ENCODE measurements at places on chromosomes 11 and 22.

- no peak for DNase-seq
Observed at GRCh38 chr22:44272401-44272771, 40.4 kb downstream of the SHISAL1 start.

GRCh38 chr22:48849963-48850657 lies 977.6 kb downstream of the BRD1 start:
- no peak for DNase-seq

DNA sequence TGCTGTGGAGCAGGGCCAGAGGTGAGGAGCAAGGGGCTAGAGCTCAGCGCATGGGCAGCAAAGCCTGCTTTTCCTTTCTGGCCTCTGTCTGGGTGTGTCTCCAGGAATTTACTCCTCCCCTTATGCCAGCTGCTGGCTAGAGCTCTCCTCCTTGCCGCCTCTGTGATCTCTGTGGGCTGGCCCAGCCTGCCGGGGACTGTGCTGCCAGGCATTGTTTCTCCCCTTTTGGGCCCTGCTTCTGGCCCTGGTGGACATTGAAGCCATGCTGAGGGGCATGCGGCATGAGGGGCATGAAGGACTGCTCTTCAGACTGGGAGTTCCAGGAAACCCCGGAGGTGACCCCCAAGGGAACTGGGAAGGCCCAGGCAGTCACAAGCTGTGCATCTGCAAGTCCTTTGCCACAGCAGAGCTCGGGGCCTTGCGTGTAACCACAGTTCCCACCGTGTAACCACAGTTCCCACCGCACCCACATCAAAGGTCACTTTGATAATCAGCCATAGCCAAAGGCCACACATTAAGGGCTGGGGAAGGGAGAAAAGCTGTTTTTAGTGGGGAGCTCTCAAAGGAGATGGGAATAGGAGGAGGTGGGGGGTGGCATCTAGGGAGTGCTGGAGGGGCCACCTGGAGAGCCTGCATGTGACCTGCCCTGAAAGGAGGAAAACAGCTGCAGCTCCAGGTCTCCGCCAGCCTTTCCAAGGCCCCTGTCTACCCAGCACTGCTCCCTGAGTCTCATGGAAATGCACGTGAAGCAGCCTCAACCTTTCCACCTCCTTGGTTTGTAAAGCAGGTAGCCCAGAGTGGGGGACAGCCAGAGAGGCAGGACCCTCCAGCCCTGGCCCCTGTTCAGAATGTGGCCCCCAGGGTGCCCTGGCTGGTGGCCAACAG lies 62.3 kb downstream of the PPFIBP2 start:
- no peak for DNase-seq

DNA sequence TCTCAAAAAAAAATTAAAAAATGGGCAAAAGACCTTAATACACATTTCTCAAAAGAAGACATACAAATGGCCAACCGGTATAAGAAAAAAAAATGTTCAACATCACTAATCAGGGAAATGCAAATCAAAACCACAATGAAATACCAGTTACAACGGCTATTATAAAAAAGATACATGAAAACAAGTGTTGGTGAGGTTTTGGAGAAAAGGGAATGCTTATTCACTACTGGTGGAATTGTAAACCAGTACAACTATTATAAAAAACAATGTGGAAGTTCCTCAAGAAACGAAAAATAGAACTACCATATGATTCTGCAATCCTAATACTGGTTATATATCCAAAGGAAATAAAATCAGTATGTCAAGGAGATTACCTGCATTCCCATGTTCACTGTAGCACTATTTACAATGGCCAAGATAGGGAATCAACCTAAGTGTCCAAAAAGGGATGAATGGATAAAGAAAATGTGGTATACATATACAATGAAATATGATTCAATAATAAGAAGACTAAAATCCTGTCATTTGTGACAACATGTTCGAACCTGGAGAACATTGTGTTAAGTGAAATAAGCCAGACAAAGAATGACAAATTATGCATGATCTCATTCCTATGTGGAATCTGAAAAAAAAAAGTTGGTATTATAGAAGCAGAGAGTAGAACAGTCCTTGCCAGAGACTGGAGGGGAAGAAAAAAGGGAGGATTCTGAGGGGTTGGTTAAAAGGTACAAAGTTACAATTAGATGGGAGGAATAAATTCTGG lies 256.9 kb upstream of the PITPNB start:
- no peak for DNase-seq

- no peak for DNase-seq
Observed at GRCh38 chr22:42065438-42066125, 5.0 kb downstream of the NAGA start.

GRCh38 chr11:43975629-43976028 lies 33.2 kb downstream of the C11orf96 start:
- no peak for DNase-seq

DNA sequence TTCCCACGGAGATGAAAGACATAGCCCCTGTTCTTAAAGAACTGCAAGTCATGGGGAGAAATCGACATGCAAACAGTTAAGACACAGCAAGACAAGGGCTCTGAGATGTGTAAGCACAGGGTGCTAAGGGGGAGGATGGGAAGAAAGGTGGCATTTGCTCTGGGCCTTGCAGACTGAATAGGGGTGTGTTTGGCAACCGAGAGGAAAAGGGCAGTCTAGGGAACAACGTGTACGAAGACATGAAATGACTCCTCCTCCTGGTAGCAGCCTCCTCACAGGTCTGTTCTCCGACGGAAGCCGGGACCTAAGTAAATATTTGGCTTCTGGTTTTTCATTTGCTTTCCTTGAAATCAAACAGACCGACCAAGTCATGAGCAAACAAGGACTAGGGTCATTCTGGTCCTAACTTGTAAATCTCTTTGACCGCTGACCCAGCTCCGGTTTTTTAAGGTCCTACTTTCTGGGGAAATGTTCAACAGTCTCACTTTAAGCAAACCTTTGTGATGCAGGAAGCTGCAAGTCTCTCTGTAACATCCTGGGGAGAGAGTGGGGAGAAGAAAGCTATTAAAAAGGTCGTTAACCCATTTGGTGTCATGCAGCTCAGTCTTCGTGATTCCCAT lies 19.7 kb downstream of the NNMT start:
- DNase-seq = no peak

- no peak for DNase-seq
Observed at GRCh38 chr11:122241566-122241965, 125.6 kb upstream of the BLID start.

DNA sequence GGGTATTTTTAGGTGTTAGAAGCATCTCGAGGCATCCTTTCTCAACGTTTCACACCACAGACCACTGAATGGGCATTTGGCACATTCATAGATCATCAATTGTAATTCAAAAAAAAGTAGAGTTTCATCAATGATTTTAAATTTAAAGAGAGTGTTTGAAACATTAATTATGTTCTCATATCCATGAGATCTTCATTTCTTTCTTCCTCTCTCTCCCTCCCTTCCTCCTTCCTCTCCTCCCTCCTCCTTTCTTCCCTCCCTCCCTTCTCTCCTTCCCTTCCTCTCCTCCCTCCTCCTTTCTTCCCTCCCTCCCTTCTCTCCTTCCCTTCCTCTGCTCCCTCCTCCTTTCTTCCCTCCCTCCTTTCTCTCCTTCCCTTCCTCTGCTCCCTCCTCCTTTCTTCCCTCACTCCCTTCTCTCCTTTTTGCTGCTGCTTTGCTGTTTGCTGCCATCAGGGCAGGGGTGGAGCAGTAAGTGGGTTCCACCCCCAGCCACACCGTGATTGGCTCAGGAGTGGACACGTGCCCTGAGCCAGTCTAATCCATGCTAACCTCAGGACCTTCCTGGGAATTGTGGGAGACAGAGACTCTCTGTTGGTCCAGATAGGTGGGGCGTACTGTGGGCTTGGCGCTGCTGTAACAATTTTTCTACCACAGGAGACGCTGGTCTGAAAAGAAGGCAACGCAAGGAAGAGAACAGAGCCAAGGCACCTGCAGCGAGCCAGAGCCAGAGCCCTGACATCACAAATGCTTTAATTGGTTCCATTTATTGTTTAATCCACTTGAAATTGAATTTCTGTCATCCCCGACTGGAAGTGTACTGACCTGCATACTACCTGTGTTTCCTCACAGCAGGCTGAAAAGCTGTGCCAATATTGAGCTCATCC lies 33.7 kb upstream of the APOBEC3A start:
- DNase-seq = peak; percentile 69

GRCh38 chr22:29154364-29155048 lies 51.2 kb upstream of the EMID1 start:
- DNase-seq = no peak

DNA sequence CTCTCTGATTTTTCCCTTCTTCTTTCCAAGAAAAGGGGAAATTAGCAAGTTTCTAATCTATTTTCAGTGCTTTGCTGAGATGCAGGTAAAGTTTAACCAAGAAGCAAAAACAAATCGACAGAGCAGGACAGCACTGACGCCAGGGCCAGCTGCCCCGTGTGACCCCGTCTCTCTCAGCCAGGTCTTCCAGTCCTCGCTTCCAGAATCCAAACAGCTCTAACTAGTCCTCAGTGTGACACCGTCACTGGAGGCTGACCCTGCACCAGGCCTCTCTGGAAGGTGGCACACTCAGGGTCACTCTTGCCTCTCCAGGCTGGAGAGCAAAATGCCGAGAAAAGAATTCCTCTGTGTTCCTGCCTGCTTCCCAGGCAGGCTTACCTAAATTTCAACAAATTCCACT lies 44.8 kb downstream of the SHANK2 start:
- DNase-seq = no peak

GRCh38 chr11:12066799-12067508 lies 43.4 kb upstream of the MICAL2 start:
- DNase-seq = no peak

DNA sequence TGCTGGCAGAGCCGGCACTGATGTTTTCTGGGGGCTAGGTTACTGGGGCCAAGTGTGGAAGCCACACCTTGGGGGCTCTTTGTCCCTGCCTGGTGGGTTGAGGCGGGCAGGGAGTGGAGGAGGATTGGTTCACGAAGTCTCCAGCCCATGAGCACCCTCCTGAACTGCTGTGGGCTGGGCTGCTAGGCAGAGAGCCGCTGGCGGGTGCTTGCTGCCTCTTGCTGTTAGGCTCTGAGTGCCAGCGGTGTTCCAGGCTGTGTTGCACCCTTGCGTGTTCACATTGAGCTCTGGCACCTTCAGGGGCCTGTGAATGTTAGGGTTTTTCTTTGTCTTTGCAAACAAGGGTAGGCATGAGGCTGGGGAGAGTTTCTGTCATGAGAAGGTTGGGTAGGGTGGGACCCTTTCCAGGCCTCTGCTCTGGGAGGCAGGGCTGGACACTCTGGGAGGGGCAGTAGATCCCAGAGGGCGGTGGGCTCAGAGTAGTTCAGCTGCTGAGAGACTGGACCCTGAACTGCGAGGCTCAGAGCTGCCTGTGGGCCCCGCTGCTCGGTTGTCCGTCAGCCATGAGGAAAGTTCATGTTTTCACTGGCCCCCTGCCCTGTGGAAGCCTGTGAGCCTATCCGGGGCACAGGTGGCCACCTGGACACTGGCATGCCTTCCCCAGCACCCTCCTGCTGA lies 24.0 kb upstream of the TMEM191C start:
- DNase-seq = no peak

- DNase-seq = no peak
Observed at GRCh38 chr11:126344141-126345080, 11.1 kb upstream of the ST3GAL4 start.

Data from NCI-H1417 treated with DMSO at 0.1 percent for 48 hours (cell line).